ENCODE measurements at places on chromosomes 12 and 14. TPM values are rescaled to one million over a fixed set of nuclear protein-coding genes. Genes with fewer than 3 reads are reported as not detected.

DNA sequence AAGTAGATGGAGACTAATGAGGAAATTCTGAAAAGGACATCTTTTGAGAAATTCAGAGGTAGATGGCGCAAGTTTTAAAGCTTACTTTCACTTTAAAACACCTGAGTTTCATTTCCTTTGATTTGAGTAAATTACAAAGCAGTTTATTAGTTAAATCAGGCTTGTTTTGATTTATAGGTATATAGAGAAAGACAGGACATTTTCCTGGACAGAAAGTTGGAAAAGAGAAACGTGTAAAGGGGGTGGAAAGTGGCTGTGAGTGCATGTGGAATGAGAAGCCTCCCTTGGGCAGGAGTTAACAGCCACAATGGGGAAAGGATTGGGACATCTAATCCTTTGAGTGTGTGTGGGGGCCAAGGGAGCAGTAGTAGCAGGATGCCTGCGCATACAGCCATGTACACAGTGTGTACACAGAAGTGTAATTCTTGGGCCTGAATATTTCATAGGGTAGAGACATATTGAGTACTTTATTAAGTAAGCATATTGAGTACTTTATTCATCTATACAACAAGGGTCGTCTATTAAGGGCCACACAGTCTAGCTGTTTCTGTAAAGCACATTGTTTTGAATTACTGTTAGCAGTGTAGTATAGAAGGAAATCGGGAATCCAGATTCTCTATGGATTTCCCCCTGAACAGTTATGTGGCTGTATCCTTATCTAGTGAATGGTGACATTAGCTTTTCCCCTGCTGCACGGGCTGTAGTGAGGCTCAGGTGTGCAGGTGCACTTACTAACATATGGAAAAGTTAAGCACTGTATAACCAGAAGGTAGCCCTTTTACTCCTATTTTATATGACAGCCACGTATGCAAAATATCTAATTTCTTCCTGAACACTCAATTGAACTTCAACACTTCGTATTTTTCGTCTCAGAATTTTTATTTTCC lies 19.1 kb downstream of the MARK3 start:
- DNase-seq: no peak

DNA sequence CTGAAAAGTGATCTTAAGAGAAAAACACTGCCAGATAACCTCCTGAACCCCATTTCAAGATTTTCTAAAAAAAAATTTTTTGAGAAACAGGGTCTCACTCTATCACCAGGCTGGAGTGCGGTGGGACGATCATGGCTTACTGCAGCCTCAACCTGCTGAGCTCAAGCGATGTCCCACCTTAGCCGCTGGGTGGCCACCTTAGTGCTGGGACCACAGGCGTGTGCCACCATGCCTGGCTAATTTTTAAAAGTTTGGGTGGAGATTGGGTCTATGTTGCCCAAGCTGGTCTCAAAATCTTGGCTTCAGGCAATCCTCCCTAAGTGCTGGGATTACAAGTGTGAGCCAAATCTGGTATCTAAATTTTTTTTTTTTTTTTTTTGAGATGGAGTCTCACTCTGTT lies 3.4 kb downstream of the PNMA1 start:
- no peak for DNase-seq

DNA sequence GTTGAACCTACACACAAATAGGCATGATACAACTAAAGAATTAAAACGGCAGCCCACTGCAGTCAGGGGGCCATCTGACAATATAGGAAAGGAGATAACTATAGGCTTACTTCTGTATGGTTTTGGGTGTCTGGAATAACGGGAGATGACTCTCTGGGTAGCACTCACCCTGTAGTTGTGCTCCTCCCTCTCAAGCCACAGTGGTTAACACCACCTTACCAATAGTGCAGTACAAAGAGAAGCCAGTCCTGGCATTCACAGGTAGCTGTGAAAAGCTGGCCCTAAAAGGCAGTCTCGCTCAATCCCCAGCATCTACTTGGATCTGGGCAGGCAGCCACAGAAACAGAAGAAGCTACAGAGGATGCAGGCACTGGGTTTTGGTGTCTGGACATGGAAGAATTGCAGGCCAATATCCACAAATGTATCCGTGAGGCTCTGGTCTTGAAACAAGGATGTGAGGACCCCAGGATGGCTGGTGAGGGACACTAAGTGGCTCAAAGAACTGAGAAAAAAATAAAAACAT lies 93.0 kb downstream of the DPF3 start:
- DNase-seq: no peak

- no peak for DNase-seq
Measured at GRCh38 chr12:66804563-66804974, 125.7 kb upstream of the GRIP1 start.

DNA sequence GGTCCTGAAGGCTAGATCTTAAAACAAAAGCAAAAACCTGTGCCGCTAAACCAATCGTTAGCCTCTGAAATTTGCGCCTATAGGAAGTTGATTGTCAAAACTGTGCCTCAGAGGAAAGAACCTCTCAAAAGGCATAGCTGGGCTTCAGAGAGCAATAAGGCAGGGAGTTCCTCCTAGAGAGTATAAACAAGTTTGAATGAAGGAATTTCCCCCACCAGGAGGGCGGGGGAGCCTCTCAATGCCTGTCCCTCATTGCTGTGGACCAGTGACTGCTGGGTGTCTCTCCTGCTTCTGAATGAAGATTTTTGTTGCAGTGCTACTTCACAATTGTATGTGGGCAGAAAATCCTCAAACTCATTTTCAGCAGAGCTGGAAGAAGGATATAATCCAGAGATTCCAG lies 88.6 kb downstream of the KCNK10 start:
- no peak for DNase-seq

DNA sequence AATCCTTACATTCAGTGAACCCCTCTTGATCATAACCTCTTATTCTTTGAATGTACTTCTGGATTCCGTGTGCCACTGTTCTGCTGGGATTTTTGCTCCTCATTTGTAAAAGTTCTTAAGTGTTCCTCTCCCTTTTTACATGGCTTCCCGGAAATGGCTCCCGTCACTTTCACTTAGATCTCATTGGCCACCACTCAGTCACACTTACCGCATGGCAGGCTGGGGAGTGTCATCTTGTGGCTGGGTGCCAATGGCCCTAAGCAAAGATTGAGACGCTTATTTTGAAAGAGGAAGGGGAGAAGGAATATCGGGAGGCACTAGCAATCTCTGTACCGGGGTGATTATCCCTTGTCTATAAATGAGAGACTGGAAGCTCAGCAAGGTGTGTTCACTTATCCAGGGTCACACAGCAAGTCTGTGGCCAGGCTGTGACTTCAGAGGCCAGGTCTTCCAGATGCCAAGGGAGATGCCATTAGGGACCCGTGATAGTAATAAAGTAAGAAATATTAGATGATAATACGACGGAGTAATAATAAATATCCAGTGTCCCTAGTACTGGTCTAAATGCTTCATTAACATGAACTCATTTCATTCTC lies 68.8 kb downstream of the RNFT2 start:
- DNase-seq: no peak

- no peak for DNase-seq
Measured at GRCh38 chr12:112838731-112839130, 47.2 kb downstream of the RPH3A start.

DNA sequence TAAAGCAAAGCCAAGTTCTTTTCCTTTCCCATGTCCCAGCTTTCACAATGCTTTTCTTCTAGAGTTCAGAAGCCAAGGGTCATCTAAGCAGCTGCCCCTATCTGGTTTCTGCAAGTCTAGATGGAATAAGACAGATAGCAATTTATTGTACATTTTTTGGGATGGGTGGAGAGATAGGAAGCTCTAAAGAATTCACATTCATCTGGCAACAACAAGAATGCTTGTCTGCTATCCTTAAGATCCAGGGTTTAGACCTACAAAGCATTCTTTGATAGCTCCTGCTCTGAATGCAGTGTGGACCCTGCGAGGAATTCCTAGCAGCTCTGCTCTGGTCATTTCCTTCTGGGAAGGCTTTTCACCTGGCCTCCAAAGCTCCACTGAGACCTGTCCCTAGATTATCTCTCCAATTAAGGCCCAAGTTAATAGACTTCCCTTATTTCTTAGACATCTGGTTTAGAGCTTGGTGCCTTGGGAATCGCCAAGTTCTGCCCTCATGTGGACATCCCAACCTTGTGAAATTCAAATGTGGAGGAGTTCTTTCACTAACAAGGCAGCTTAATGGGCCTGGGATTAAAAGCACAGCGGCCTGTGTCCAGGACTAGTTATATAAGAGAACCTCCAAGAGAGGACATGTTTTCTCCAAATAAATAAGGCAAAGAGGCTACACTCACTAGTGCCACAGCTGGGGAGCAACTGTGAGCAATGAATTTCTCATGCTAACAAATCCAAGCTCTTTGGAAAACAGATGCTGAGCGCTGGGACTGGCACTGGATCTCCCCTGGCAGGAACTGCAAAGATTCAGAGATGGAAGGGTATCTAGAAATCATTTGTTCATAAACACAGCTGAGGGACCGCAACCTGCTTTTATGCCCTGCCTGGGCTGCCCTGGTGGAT lies 384.5 kb upstream of the DDHD1 start:
- no peak for DNase-seq

TAS2R30 gene
- 0.23 TPM for total RNA-seq

TEDC1 gene
- total RNA-seq: 50.2 TPM

CCDC175 gene
- total RNA-seq: not detected

Measured in HT1080 (cell line).